ENCODE measurements at places on chromosomes 6 and 20.

- DNase-seq, result no peak
Observed at GRCh38 chr6:42981836-42982235, 2.5 kb upstream of the PPP2R5D start.

GRCh38 chr6:108501559-108501958 is 59.2 kb upstream of the FOXO3 start:
- DNase-seq, result no peak

DNA sequence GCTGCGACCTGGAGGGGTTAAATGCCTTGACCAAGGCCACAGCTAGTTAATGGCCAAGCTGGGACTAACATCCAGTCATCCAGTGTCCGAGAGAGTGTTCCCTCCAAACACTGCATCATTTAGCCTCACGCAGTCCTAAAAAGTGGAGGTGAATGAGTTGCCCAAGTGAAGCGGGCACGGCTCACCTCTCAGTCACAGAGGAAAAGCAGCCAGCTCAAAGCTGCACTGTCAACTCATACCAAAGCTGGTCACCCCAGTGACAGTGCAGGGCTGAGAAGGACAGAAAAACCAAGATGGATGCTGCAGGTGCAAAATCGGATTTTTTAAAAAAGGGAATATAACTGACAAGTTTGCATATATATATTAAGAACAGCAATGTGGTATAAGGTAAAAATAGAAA is 168.5 kb downstream of the SYNDIG1 start:
- no peak for DNase-seq

DNA sequence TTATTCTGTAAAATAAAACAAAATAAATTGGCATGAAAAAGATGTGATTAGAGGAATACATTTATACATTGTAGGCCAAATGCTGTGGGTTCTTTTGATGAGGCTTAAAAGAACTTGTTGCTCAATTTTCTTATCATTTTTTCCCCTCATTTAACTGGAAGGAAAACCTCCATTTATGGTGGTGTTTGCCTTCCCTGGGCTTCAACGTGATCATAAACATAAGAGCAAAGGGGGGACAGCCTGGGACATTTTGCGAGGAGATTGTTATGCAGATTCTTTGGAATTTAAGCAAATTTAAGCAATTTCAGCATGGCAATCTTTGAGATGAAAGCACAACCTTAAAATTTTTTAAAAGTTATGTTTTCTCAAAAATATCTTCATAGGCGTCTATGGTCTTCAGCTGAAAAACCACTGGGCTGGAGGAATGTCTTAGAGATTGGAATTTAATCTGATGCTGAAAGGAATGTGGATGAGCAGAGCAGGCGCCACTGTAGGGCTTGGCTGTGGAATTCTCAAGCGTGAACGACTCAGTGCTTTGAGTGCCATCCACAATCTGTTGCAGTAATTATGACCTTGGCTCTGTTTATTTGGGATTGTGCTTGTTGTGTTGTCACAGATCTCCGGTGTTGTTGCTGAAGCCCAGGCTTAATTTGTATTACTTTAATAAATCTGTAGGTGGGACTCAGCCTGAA is 149.4 kb upstream of the MLIP start:
- DNase-seq, result no peak

DNA sequence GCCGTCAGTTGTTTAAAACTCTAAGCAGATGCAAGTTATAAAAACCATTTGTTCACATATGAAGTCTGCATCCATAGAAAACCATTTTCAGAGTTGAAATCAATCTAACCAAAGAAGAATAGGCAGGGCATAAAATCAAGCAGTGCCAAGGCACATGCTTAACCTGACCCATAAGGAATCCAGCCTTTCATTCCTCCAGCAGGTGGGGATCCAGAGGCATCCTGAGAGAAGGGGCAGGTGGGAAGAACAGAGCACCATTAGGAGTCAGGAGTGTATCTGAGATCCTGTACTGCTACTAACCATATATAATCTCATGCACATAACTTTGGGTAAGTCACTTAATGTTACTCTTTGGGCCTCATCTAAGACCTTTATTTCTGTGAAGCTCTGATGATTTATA is 29.4 kb upstream of the FOXO3 start:
- DNase-seq, result no peak

- DNase-seq, result peak; percentile 69
Observed at GRCh38 chr6:5036269-5036668, 32.4 kb upstream of the RPP40 start.

DNA sequence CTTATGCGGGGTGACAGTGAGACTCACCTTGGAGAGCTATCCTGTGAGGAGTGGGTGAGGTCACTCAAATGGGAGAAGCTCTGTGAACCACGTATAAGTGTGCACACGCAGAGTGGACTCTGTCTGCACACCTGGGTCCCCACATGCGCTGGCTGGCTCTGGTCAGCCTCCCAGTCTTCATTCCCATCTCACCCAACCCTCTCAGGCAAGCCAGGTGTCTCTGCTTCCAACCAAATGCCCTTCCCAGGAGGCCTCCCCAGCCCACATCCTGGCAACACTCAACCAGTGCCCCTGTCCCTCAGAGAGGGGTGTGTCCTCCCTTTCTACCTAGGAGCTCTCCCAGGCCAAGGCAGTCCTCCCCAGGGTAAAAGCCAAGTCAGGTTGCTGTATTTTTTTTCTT is 8.0 kb upstream of the PI16 start:
- DNase-seq, result no peak

DNA sequence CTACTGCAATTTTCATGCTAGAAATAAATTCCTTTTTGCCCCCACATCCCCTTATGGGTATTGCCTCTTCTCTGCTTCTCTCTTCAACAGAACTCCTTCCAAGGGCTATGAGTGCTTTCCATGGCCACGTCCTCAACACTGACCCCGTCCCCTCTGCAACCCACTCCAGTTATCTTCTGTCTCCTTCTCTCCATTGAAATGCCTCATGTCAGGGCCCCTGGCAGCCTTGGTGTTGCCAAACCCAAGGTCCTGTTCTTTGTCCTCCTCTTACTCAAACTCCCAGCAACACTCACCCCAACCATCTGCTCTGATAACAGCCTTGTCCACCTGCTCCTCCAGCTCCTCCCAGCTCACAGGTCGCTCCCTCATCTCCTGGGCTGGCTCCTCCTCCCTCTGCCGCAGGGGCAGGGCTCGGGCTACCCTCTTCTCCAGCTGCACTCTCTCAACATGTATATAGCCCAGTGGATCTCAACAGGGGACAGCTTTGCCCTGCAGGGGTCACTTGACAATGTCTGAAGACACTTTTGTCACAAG is 196.1 kb upstream of the QKI start:
- DNase-seq, result no peak

GRCh38 chr6:99611148-99611547 is 4.5 kb downstream of the PRDM13 start:
- no peak for DNase-seq

GRCh38 chr20:56469077-56469449 is 636 bp downstream of the RTF2 start:
- DNase-seq, result no peak

- no peak for DNase-seq
Observed at GRCh38 chr6:47681201-47681990, 17.0 kb upstream of the ADGRF4 start.

DNA sequence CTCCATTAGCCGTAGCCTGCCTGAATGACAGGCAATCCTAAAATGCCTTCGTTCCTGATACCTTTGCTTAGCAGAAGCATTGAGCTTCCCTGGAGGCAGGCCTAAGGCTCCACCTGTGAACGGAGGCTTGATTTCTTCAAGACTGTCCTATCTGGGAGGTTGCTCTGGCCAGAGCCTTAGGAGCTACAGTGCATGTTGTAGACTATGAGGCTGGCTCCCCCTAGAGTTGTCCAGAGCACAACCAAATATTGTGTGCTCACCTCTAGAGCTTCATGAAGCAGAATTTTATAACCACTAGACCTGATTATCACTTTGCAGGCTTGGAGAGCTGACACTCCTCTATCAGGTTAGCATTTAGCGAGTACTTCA is 217.8 kb downstream of the MAFB start:
- DNase-seq, result no peak

DNA sequence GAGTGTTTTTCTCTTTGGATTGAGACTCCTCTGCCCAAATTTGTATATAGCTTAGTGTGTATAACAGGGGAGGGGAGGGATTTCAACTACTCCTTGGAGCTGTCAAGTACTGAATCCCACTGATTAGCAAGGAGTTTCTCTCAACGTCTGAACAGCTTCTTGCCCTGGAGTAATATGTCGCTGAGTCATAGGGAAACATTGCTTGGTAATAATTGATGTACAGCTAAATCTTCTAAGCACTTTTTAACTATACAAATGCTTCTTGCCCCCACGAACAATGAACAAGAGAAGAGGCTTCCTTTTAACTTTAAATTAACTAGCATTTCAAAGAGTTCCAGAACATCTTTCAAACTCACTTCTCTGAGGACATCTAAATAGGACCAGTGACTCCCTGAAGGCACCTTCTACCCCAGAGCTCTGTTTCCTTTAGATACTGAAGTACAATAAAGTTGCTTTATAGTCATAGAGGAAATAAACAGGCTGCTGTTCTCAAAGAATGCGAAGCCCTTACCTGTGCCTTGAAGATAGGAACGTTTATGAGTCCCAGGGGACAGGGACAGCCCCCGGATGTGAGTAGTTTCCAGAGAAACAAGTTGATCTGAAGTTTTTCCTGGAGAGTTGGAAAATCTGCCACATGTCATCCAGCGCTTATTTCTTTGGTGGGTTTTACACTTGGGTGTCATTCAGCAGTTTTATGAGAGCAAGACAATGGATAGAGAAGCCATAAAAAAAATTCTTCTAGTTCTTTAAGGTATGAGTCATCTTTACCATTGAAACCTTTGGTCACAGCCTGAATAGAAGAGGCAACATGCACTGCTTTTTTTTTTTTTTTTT is 462.5 kb upstream of the BTBD3 start:
- DNase-seq, result no peak

- DNase-seq, result no peak
Observed at GRCh38 chr6:108200631-108201030, 34.8 kb downstream of the NR2E1 start.

DNA sequence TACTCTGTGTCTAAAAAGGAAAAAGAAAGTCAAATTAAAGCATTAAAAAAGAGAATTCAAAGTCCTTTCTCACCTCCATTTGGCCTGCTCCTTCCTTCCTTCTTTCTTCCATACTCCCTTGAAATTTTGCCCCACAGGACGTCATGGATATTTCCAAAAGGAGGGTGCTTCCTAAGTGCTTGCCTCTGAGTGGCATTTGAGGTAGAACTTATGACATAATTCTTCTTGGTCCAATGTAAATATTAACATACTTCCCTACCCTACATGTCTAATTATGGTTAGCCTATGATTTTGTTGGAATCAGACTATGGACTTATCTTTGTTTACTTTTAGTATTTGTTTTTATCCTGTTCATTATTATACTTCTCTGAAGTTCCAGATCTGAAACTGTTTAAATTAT is 132.3 kb downstream of the PFDN4 start:
- DNase-seq, result no peak

DNA sequence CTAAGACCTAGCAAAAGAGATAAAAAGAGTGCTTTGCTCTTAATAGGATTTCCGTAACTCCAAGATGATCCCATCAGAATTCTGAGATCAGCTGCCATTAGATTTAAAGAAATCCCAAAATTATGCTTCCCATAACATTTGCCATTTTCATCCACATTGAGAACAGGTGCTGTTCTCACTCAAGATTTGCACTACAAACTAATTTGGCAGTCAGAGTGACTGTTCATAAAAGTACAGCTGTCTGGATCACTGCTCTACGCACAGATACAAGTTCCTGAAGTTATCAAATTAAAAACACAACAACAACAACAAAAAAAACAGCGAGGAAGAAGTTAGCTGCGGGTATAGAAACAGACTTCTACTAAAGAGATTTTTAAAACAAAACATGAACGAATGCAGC is 58.1 kb downstream of the ASCC3 start:
- DNase-seq, result no peak

DNA sequence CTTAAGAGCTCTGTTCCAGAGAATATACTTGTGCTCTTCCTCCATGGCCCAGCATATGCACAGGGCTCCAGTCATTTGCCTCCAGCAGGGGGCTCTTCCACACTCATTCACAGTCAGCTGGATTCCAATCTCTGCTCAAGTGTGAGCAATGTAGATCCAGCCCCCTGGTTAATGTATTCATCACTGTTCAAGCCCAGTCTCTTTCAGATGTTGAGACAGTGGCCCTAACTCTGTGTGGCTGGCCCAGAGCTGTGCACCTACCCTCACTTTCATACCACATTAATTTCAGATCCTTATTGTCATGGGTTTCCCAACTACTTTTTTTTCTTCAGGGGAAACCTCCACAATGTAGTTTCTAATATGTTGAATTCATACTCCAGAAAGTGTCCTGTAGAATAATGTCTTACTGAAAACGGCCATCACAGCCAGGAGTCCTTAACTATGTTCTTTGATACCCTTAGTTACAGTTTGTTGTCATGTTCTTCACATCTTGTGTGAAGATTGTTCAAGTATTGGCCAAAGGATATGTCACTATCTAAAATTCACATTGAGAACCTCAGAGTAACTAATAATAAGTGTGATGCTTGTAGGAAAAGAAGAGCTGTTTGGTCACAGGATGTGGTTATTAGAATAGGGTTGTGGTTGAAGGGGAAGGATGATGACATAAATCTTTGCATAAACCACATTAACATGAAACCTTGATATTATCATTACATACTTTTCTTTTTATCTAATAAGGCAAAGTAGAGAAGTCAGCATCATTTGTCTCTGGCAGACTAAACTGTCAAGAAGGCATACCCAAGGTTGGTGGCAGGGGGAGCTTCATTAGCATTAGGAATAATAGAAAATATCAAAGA is 14.4 kb upstream of the HLA-DQA1 start:
- DNase-seq, result no peak

DNA sequence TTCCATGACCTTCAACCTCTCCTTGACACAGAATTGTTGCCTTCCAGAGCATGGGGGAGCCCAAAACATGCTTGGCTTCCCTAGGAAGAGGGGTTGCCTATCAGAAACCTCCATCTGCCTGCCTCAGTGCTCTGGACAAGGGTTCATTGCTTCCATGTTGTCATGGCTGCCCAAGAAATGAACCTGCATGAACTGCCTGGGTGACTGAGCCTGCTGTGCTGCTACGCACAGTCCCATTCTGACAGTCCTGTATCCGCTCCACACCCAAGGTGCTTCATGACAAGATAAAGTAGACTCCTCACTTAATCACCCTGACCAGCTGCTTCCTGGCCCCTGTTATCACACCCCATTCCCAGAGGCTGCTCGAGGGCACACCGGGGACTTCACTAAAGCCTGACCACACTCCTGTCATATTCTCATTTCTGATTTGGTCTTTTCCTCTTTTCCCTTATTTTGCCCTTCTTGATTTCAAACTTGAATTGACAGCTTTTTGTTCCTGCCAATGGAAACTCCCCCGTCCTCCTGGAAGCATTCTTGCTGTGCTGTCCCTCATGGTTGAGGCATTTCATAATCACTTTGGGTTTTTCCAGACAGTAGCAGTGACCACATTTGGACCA is 31.9 kb downstream of the GMPR start:
- no peak for DNase-seq

- no peak for DNase-seq
Observed at GRCh38 chr20:53550280-53551187, 43.1 kb downstream of the ZNF217 start.
